Astrocyte of the spinal cord (primary cell): ENCODE measurements at places on chromosomes 6 and 20.
A peak's percentile ranks its signal among the peaks of the same experiment; 100 is the strongest.

GRCh38 chr6:83285917-83286316 lies 92.8 kb downstream of the RWDD2A start:
- no peak for DNase-seq

- no peak for DNase-seq
These were observed 24.7 kb upstream of the SRPK1 start for GRCh38 chr6:35945650-35946025.

- DNase-seq, result no peak
These were observed 13.1 kb upstream of the CDK19 start for GRCh38 chr6:110828396-110828795.

DNA sequence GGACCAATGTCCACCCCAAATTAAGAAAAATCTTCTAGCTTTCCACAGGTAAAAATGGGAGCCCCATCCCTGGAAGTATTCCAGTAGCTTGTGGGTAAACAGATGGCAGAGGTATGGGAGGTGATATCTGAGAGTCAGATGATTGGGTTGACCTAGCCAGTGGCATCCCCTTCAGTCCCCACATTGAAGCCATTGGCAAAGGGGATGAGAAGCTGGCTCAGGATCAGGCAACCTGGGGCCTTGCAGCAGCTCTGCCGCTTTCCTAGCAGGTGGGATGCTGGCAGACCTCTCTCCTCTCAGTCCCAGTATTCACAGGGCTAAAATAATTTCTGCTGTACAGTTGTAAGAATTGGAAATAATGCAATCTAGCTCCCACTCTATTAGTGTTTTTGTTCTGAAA lies 108.9 kb upstream of the KCNG1 start:
- DNase-seq, result no peak

GRCh38 chr6:139545206-139546105 lies 171.0 kb upstream of the CITED2 start:
- peak; percentile 36 for DNase-seq

- peak; percentile 75 for DNase-seq
These were observed 34.0 kb downstream of the NCOA6 start for GRCh38 chr20:34791289-34792020.

GRCh38 chr6:14142063-14142450 lies 24.5 kb downstream of the CD83 start:
- no peak for DNase-seq

- DNase-seq, result no peak
These were observed 407.5 kb upstream of the PLCB4 start for GRCh38 chr20:8661229-8661952.

DNA sequence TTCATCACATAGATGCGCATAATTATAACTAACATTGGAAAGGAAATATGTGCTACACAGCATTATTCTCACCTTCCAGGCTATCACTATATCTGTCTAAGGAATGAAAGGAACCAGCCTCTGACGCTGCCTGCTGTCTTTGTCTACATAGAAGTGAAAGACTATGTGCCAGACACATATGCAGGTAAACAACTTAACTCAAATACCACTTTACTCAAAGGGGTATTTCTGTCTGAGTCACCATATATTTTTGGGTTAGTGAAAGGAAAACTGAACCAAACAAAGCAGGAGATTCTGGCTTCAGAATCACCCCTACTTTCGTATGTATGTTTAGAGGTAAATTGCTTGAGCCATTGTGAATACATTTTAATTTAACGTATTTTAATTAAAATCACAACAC lies 328.6 kb upstream of the PLCB4 start:
- no peak for DNase-seq

- no peak for DNase-seq
These were observed 3.9 kb upstream of the TMEM244 start for GRCh38 chr6:129865013-129865412.

- no peak for DNase-seq
These were observed 185.1 kb downstream of the CLIC5 start for GRCh38 chr6:45830441-45831139.

DNA sequence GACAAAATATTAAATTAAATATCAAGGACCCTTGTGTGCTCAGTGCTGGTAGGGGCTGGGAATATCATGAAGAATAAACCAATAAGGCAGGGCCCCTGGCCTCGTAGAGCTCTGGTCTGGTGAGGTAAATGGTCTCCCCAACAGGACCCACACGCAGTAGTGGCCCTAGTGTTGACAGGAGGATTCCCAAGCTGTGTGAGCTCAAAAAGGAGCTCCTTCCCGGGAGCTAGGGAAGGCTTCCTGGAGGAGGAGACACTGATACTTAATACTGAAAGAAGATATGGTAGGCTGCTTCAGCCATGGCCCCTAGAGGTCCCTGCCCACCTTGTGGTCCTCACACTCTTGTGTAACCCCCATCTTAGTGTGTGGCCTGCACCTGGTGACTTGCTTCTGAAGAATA lies 209.1 kb downstream of the NFATC2 start:
- no peak for DNase-seq

DNA sequence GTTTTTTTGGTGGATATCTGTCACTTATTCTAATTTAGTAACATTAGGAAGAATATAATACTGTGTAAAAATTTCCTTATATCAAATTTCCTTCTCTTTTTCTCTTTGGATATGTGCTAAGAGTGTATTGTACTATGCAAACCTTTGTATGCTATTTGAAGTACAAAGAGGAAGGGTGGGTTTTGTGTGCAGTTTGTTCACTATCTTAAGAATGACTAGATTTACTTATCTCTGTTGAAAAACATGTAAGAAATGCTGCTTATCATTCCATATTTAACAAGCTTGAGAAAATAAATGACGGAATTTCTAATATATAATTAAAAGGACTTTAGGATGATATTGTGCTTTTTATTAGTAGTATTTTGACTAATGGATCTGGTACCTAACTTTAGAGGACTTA lies 13.1 kb downstream of the CD2AP start:
- DNase-seq, result no peak

DNA sequence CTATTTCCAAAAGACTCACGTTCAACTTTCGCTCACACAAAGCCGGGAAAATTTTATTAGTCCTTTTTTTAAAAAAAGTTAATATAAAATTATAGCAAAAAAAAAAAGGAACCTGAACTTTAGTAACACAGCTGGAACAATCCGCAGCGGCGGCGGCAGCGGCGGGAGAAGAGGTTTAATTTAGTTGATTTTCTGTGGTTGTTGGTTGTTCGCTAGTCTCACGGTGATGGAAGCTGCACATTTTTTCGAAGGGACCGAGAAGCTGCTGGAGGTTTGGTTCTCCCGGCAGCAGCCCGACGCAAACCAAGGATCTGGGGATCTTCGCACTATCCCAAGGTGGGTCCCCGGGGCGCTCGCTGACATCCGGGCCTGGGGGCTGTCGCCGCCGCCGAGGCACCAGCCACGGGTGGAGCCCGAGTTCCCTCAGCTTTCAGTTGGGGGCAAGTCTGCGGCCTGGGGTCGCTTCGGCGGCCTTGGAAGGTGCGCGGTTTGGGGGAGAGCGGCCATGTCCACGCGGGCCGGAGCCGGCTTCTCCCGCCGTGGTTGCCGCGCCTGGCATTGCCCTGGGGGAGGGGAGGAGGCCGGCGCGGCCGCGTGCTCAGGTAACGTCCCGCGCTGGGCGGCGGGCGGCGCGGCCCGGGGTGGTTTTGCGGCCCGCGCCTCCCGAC lies 429 bp downstream of the AMD1 start:
- DNase-seq, result no peak

DNA sequence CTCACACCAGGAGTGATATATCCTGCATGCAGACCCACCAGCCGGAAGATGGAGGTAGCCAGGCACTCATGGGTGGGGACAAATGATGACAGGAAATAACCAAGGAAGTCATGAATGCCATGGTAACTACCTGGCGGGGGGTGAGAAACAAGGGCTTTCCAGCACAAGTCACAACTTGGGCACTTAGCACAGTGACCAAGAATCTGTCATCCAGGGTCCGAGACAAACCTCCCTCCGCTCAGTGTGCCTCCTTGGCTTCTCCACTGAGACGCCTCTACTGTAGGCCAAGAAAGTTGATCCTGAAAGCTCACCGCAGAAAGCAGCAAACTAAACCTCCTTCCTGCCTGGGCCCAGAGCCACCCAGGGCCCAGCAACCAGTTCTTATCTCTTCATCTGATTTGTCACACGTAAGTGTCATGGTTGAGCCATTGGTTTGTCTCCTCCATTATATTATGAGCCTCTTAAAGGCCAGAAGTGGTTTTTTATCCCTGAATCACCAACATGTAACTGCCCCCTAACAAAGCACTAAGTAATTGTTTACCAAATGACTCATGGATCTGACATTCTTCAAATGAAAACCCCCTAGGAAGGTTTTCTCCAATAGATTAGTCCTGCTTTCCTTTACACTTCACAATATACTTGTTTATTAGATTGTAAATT lies 84.3 kb upstream of the TAB2 start:
- peak; percentile 97 for DNase-seq

DNA sequence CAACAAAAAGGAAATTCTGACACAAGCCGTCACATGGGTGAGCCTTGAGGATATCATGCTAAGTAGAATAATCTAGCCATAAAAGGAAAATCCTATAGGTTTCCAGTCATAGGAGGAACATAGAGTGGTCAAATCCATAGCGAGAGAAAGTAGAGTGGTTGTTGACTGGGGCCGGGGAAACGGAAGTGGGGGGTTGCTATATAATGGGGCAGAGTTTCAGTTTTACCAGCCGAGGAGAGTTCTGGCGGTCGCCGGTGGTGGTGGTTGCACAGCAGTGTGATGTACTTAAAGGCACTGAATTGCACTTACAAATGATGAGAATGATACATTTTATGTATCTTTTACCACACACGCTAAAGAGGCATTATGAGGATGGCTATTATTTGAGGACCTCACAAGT lies 4.9 kb downstream of the GPR31 start:
- no peak for DNase-seq

DNA sequence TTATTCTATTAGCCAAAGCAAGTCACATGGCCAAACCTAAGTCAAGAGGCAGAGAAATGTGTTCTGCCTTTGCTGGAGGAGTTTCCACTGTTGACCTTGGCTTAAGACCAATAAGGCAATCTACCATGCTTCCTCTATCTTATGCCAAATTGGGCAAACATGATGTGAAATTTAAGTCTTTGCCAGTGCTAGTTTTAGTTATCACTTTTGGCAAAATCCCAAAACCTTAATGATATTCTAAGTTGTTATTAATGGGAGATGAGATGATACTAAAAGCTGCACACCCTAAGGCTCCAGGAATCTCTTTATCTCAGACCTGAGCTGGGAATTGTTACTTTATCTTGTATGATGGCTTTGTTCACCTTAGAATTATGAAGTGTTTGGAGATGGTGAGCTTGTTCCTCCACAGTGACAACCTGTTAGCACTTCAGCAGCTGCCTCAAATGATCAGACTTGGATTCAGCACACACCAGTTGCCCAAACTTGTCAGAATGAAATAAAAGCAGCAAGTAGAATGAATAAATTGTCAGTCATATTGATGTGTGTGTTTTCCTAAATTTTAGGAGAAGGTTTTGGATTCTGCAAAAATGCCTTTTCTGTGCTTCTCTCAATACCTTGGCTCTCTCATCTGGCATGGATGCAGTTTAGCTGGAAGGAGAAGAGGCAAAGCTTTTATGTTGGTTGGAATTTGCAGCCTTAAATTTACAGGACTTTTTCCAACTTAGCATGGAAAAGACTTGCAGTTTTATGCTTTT lies 49.3 kb downstream of the RIN2 start:
- DNase-seq, result peak; percentile 54

GRCh38 chr20:55701467-55701866 lies 303.9 kb downstream of the CBLN4 start:
- DNase-seq, result no peak

GRCh38 chr20:8132484-8133309 lies 631 bp downstream of the PLCB1 start:
- DNase-seq, result no peak

DNA sequence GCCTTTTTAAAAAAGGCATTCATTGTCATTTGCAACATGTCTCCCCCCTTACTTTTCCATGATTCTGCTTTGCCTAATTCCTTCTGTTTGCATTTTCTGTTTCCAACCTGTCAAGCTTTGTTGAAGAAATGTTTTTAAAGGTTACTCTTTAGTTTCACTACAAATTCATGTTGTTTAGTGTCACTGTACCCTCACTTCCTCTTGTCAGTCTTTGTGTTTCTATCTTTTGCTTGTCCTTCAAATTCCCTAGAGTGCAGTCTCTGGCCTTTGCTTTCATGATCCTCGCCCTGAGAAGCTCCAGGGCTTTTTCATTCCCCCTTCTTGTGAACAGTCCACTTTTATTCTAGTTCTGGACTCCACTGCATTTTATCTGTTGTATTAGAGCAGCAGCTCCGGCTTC lies 90.6 kb downstream of the MAP3K4 start:
- DNase-seq, result no peak

DNA sequence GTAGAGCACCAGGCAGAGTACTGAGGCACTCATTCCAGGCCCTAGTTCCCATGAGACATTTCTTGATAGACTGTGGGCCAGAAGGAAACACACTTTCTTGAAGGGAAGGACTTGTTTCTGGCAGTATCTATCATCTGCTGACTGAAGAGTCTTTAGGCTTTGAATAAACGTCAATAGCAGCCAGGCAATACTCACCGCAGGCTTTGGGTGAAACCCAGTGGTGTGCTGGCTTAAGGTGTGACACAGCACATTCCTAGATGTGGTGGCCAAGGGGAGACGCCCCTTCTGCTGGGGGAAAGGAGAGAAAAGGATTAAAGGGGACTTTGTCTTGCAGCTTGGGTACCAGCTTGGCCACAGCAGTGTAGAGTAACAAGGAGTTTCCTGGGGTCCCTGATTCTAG lies 1039.6 kb downstream of the HACE1 start:
- DNase-seq, result no peak

GRCh38 chr6:157313531-157314467 lies 9.5 kb downstream of the TMEM242 start:
- DNase-seq, result no peak

DNA sequence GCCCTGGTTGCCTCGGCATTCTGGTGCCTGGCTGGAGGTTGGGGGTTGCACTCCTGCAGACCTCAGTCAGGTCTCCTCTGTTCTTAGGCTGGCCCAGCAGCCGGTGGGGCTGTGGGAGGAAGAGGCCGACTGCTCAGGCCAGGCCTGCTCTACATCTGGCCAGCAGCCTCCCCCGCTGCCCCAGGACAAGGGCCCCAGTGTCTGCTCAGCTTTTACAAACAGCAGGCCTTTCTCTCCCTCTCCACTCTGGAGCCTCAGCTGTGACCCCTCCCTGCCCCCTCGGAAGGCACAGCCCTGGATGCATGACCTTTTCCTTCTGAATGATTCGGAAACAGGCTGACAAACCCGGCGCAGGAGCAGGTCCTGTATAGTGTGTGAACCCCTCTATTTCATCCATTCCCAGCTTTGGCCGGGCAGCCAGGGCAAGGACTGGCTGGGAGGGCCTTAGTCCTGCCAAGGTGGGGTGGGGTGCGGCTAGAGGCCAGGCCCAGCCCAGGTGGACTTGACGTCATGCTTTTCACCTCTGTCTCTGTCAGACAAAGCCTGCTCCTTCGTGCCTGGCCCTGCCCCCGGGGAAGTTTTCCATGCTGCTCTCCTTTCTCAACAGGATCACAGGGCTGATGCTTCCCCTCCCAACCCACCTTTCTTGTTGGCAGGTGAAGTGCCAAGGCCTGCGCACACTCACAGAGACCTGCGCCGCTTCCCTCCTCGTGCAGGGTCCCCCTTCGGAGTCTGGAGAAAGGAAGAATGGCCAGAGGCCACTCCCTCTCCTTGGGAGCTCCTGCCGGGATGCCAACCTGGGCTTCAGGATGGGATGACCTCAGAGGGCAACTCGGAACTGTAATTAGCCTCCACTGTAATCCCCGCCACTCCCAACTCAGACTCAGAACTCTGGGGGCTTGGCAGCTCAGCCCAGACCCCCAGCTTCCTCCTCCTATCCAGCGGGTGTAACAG lies 10.1 kb upstream of the ITPR3 start:
- DNase-seq, result no peak

- no peak for DNase-seq
These were observed 19.4 kb upstream of the MYB start for GRCh38 chr6:135161411-135162395.

- DNase-seq, result no peak
These were observed 183.0 kb upstream of the MMS22L start for GRCh38 chr6:97465877-97466561.

GRCh38 chr6:111759836-111760785 lies 113.1 kb downstream of the FYN start:
- peak; percentile 84 for DNase-seq
